Hindlimb muscle (tissue), 1 donor: ENCODE measurements at places on chromosomes 7 and 10.

GRCh38 chr10:103759100-103759781, 96.1 kb downstream of the SH3PXD2A start:
- DNase-seq: no peak

DNA sequence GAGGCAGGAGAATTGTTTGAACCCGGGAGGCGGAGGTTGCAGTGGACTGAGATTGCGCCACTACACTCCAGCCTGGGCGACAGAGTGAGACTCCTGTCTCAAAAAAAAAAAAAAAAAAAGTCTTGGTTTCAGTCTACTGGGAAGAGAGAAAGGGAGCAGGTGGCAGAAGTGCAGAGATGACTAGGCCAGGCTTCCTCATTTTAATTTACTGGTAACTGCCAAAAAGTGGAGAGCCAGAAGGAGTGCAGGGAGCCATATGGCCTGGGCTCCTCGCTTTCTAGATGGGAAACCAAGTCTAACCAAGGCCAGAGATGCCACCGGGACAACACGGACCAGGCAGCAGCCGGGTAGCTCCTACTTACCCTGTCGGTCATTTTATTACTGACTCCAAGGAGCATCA, 12.2 kb downstream of the SEPHS1 start:
- DNase-seq: no peak

DNA sequence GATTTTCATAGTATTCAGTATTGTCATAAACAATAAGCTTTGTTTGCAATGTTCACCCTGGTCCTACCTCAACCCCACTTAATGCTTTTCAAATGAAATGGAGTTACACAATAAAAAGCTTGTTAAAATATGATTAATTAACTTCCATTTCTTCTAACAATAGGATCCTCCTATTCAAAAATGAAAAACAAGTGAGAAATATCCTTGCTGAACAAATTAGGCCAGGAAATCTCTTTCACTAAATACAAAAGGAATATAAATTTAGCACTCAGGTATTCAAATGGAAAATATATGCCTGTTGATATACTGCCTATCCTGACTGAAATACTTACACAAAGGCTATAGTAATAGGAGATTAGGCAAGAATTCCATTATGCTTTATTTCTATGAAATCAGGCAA, 323.4 kb upstream of the GRM3 start:
- no peak for DNase-seq

DNA sequence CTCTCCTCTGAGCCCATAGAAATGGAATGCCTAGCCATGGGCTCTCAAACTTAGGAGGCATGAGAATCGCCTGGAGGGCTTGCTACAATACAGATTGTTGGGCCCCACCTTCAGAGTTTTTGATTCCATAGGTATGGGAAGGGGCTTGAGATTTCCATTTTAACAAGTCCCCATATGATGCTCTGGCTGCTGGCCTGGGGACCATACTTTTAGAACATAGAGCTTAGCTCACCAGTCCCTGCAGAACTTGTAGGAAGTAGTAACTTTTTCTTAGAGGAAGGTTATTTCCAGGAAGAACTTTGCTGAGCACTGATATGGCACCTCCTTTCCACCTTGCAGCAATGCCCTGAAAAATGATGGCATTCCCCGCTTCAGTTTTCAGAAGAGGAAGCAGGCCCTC, 177.0 kb upstream of the ZMIZ1 start:
- DNase-seq: no peak

DNA sequence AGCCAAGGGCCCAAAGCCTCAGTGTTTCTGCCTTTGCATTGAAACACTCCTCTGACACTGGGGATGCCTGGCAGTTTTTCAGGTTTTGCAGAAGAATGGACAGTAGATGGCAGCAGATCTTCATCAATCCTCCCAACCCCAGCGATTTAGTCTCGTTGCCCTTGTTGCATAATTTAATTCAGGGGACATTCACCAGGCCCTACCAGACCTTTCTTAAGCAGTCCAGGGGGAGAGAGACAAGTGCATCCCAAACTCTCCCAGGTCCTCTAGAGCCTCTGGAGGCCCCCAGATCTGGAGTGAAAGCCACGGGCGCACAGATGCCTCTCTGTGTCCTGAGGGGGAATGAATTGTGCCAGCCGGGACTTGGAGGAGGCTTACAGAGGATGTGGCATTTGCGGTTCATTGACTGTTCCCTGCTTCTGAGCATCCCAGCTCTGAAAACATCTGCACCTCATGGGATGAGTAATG, 29.6 kb downstream of the MINDY4 start:
- DNase-seq: peak; percentile 84

DNA sequence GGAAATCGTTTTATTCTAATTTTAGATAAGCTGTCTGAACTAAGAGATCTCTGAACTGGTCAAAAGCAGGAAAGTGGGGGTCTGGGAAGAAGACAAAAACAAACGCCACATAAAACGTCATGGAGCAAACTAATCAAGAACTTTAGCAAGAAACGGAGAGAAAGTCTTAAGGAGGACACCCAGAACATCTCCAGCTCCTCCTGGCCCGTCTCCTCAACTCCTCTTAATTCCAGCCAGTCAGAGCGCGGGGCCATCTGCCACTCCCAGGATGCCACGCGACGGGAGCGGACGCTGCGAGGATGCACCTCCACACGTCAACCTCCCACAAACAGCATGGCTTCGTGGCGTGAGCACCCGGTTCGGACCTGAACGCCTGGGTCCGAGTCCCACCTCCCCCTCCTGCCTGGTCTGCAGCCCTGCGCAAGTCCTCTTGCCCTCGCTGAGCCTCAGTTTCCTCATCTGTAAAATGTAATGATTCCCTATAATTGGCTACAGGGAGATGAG, 598 bp downstream of the MMS19 start:
- DNase-seq: peak; percentile 78

DNA sequence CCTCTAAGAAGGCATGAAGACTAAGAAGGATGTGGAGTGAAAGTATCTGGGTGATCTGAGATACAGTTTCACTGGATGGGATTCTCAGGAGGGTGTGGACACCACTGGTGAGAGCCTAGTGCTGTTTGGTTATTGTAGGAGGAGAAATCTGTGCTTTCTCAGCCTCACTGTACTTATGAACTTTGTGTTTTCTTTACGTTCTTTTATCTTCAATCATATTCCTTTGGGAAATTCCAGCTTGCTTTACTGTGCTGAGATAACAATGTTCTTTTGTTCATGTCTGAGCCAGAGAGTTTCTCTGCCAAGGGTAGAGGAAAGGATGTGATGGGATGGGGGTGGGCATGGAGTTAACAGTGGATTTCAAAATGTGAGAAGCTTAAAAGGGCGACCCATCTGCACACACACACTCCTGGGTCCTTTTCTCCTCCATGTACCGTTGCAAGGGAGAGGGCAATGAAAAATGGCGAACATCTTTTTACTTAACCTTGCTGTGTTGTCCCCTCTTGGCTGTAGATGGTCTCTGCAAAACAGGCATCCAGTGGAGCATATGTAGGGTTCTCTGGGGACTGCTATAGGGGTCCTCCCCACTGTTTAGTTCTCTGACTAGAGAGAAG, 25.0 kb upstream of the TAX1BP1 start:
- no peak for DNase-seq

GRCh38 chr7:39951226-39952194, 1.5 kb downstream of the CDK13 start:
- DNase-seq: peak; percentile 47

- no peak for DNase-seq
Observed at GRCh38 chr10:131424053-131424452, 112.5 kb upstream of the TCERG1L start.

DNA sequence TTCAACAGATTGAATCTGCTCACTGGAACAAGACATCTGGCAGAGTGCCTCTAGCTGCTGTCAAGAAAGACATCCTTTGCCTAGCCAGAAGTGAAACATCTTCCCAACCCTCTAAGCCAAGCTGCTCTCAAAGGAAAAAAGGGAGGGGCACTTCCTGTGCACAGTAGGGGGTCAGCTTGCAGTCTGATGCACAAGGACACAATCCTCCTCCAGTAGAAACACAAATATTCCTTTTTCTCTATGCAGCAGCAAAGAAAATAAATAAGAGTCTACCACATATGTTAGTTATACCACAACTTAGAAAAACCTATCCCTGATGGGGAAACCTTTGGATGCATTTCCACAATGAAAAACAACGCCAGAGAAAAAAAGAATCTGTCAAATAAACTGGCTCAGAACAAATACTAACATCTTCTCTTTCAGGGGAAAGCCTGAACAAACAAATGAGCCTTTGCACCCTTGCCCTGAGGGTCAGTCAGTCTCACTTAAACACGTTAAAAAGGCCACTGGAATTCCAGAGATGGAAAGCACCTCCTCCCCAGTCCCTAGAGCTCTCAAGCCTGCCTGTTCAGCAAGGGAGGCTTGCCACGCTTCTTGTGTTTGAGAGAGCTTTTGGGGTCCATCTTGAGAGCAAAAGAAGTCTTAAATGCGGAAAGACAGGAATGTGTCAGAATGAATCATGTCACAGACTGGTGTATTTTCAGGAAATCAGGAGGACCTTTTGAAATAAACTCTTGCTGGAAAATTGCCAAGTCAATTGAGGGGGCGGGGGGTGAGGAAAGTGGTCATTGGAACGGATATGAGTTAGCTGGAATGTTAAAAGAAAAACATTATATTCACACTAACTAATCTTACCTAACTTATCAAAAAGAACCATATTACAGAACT, 7.5 kb downstream of the LAMB1 start:
- DNase-seq: peak; percentile 84
